Activated CD8-positive, alpha-beta memory T cell treated with anti-CD3 and anti-CD28 coated beads for 24 hours (primary cell): ENCODE measurements at places on chromosomes 6 and 20.

- DNase-seq, result no peak
These were observed 197.4 kb upstream of the PRSS16 start for GRCh38 chr6:27049863-27050781.

GRCh38 chr20:47741669-47742608, 43.3 kb downstream of the SULF2 start:
- no peak for DNase-seq

DNA sequence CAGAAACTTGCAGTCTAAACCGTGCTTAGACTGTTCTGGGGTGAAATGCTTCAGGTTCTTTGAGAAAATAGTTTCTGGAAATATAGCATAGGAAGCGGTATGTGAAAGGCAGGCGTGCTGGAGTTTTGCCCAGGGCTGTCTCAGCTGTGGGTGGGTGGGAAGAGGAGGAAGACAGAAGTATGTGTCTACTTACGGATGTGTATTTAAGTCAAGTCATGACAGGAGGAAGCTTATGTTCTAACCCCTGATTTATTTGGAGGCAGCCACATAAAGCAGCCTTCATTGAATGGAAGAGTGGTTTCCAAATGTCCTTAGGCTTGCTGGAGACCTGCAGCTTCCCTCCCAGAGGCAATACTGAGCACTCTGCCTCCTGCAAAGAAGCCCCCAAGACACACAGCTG, 345.8 kb upstream of the PRND start:
- no peak for DNase-seq

- DNase-seq, result no peak
These were observed 459.9 kb upstream of the MARCKS start for GRCh38 chr6:113397236-113397635.

DNA sequence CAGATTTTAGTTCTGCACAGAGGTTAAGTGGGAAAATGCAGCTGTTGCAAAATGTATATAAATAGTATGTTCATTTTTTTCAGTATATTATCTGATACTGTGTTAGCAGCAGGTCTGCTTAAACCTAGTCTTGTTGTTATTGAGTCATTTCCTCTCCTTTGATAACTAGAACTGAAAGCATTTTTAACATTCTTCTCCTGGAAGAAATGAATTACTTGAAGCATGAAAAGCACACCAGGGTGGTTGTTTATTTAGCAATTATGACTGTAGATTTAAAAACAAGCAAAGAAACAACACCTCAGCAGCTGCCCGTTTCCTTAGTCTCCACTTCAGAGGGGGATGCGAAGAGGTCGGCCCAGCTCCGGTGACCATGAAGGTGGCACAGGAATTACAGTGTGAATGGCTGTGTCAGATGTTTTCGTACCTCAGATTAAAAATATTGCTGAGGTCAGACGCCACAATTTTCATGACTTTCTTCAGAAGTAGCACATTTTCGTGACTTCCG, 53.5 kb downstream of the GOPC start:
- peak; percentile 71 for DNase-seq

- DNase-seq, result no peak
These were observed 195.7 kb upstream of the KCNK16 start for GRCh38 chr6:39518221-39518620.

- no peak for DNase-seq
These were observed 19.3 kb downstream of the MYLK4 start for GRCh38 chr6:2731281-2731909.

- peak; percentile 74 for DNase-seq
These were observed 1.4 kb downstream of the MAPK13 start for GRCh38 chr6:36131511-36132245.

DNA sequence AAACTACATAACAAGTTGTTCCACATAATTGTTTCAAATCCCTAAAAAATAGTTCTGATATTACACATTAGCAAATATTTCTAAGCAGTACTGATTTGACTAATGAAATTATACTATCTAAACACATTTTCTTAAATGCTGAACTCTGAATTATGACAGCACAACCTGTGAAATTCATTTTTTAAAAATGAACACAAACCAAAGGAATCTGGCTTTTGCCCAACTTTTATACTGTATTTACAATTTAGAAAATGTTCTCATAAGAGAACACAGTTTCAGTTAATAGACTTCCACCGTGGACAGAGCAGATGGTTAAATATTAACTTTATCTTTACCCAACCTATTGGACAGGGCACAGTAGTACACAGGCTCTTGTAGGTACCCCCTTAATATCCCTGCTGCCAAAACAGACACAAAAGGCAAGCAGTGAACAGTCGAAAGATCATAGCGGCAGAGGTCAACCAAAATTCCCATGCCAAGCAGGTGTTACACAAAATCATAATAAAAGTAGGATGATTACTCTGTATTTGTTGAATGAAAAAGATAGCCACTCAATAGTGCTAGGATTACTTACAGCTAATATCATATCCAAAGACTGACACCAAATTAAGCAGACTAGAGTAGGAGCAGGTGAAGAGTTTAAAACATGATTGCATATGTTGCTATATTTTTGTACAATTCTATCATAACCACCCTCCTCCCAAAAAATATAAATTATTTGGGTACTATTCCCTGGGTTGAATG, 122.5 kb downstream of the RNGTT start:
- DNase-seq, result no peak

DNA sequence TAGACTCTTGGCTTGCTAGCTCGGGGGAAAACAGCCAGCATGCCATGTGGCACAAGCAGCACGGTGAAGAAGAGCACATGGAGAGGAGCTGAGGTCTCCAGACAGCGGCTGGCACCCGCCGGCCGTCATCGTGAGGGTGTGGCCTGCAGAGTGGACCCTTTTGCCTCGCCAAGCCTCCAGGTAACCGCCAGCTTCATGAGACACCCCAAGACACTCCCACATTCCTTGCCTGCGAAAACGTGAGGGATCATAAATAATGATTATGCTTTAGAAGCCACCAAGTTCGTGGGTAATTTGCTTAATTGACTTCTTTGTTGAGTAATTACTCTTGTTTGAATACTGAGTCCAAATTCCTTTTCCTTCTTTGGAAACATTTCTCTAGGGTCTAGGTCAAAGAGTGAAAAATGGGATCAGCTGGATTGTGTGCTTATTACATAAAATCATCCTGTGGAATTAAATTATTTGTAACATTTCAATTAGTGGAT, 23.2 kb downstream of the FAM50B start:
- DNase-seq, result no peak

GRCh38 chr6:6878887-6879585, 228.7 kb upstream of the RREB1 start:
- DNase-seq, result no peak

GRCh38 chr6:107353773-107354382, 105.5 kb downstream of the PDSS2 start:
- no peak for DNase-seq

DNA sequence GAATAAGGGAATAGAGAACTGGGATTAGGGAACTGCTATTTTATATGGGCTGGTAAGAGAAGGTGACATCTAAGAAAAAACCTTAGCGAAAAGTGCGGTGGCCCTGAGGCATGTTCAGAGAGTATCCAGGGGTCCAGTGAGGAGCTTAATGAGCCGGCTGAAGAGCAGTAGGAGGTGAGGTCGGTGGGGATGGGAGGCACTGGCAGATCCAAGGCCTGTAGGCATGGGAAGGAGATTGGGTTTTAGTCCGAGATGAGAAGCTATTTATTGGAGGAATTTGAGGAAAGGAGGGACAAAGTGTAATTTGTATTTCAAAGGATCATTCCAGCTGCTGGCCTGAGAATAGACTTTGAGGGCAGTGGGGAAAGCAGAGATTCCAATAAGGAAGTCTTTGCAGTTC, 123.8 kb downstream of the QKI start:
- no peak for DNase-seq

DNA sequence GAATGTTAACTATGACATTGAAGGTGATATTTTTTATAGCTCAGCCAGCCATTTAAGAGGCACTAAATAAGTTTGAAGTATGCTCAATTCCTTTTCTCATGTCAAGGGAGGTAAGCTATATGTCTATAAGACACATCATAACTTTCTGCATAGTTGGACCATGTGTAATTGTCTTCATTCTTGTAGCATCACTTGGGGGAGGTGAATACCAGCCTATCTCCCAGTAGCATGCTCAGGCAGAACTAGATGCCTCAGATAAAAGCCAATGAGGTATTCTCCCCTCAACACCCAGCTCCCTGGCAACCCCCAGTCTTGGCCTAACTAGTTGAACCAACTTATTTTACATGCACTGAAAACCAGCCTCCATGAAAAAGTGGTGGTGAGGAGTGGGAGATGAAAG, 158.3 kb upstream of the JAG1 start:
- DNase-seq, result no peak

- no peak for DNase-seq
These were observed 49.8 kb upstream of the STXBP5 start for GRCh38 chr6:147154454-147154853.

DNA sequence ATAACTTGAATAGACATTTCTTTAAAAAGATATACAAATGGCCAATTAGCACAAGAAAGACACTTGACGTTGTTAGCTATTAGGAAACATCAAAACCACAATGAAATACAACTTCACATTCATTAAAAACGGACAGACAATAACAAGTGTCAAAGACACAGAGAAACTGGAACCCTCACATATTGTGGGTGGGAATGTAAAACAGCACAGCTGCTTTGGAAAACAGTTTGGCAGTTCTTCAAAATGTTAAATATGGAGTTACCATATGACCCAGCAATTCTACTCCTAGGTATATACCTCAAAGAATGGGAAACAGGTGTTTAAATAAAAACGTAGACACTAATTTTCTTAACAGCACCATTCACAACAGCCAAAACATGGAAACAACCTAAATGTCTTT, 100.5 kb upstream of the SLC22A23 start:
- DNase-seq, result no peak

- DNase-seq, result no peak
These were observed 5.6 kb upstream of the ACSS1 start for GRCh38 chr20:25063546-25063945.

GRCh38 chr20:38271608-38272120, 11.1 kb upstream of the KIAA1755 start:
- no peak for DNase-seq

- no peak for DNase-seq
These were observed 200.8 kb downstream of the BMP7 start for GRCh38 chr20:57065646-57066045.

- no peak for DNase-seq
These were observed 652.3 kb downstream of the EPHA7 start for GRCh38 chr6:92767101-92767500.

DNA sequence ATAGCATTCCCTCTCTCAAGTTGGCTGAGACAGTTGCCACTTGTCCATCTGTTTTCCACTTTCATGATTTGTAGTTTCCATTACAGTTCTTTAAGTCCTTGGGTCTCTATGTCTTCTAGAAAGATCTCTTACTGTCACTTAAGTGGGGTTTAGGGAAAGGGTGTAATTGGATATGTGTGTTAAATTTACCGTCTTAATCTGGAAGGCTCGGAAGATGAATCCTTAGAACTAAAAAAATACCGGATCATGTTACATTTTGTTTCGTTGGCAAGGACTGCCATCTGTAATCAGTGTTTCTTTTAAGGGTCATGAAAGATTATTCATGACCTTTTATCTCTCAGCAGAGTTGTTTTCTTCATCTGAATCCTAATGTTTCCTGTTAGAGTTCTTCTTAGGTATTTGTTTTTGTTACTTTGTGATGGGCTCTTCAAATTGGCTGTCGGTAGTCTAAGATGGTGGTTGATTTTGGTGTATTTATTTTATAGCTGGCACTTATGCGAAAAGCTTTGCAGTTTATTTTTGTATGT, 21.8 kb upstream of the BTBD3 start:
- no peak for DNase-seq

- DNase-seq, result no peak
These were observed 271.0 kb downstream of the TSHZ2 start for GRCh38 chr20:53243152-53243551.

DNA sequence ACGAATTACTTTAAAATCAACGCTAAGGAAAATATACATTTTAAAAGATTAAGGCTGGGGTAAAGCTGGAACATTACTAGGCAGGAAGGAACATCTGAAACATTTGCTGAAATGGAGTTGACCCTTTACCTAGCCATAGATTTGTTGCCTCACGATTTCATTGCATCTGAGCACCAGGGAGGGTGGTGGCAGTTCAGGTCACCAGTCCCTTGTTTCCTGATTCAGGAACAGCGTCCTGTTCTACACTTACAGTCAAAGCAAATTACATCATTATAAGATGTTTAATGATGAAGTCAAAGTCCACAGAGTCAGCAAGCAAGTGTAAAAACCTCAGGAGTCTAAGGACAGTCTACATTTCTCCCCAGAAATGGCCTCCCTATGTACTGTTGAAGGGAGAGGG, 9.0 kb upstream of the MICA start:
- DNase-seq, result no peak

DNA sequence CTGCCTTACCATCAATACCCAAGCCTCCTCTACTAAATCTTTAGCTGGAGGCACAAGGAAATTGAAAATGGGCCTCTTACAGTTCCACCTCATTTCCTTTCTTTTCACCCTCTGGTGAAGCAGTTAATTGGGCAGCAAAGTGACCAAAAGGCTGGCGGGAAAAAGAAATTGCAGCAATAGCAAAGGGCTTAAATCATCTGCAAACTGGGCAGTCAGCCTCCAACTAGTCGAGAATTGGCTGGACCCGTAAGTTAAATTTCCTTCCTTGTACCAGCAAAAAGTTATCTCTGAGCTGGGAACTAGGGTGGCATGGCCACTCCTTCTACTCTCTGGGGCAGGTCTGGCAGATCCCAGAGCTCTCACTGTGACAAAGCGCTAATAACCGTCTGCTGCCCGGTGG, 33.5 kb downstream of the GHRH start:
- DNase-seq, result no peak
